Activated CD4-positive, alpha-beta T cell treated with anti-CD3 and anti-CD28 coated beads, Interleukin-2, amount 50 U/mL, for 24 hours (primary cell): ENCODE measurements at places on chromosomes 7 and 10.

DNA sequence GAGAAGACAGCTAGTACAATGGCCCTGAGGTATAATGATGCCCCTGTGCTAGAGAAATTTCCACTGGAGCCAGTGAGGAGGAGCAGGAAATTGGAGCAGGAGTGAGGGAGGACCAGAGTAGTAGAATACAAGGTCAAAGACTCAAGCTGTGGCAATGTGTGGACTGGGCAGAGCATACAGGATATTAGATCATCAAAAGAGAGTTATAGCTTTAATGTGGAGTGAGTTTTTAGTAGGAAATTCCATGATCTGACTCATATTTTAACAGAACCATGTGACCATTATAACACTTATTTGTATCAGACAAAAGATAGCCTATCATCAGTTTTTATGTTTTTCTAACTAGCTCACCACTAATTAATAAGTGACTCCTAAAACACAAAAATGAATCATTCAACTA, 154.1 kb downstream of the DGKB start:
- no peak for DNase-seq

- no peak for DNase-seq
Observed at GRCh38 chr10:131065673-131066305, 245.7 kb downstream of the TCERG1L start.

DNA sequence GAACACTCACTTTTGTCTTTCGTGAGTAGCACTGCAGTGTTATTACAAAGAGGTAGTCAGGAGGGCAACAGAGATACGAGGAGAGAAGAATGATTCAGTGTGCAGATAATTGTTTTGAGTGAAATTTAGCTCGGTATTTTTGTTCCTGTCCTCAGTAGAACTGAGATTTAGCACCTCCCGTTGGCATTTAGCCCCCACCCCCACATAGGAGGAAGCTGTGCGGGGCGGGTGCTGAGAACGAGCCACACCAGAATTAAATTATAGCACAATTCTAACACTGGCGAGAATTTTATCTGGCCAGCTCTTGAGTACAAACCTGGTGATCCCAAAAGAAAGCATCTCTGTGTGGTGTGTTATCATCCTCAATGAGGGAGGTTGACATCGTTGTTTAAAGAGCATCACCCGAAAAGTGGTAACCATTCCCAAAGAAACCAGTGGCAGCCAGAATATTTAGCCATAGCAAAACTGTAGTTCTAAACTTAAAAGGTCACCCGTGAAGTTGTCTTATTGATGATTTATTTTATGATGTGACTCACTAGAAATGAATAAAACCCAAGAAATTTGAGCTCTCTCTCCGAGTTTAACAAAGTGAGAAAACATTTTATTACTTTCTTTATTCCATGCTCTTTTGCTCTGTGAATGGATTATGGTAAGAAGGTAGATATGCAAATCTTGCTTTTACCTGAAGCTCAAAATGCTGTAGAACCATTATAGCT, 612.2 kb downstream of the SUGCT start:
- no peak for DNase-seq

DNA sequence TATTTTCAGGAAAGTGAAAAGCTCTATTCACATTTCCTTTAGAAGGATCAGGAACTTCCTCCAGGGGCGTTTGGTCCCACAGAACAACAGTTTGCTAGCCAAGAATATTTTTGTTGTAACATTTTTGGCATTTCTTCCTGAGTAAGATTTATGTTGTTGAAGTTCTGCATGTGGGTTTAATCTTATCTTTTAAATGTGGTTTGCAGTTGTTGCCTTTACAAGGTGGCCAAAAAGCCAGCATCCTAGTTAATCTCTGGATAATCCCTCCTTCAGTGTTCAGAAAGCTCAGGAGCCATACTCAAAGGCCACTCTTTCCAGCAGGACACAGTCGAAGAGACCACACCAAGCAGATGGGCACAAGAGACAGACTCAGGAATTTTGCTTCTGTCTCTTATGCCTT, 30.0 kb downstream of the SLC26A4 start:
- DNase-seq: no peak

- no peak for DNase-seq
Observed at GRCh38 chr7:99092064-99092720, 51.7 kb downstream of the SMURF1 start.

GRCh38 chr7:57400531-57401155, 49.3 kb upstream of the ZNF716 start:
- DNase-seq: no peak

DNA sequence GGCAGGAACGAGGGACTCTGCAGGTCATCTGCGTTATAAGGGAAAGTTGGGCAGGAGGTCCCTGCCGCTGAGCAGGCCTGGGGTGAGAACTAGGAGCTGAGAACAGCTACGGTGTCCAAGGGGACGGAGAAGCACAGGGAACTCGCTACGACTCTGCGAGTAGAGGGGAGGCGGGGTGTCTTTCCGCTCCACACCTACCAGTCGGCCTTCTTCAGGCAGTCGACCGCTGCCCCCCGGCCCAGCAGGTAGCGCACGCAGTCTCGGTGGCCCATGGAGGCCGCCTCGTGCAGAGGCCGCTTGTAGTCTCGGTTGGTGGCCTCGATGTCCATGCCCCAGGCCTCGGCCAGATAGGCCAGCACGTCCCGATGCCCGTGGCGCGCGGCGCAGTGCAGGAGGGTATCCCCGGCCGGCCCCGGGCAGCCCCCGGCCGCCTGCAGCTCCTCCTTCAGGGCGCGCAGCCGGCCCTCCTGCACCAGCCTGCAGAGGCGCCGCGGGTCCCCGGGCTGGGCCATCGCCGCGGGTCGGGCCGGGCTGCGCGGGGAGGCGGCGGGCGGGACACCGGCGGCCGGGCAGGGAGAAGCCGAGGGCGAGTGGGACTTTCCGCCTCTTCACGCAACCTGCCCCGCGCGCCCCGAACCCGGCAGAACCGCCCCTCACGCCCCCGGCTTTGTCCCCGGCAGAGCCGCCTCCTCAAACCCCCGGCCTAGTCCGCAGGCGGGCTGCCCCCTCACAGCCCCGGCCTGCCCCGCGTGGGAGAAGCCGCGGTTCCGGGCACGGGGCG, 660 bp downstream of the ANKRD16 start:
- DNase-seq: no peak

DNA sequence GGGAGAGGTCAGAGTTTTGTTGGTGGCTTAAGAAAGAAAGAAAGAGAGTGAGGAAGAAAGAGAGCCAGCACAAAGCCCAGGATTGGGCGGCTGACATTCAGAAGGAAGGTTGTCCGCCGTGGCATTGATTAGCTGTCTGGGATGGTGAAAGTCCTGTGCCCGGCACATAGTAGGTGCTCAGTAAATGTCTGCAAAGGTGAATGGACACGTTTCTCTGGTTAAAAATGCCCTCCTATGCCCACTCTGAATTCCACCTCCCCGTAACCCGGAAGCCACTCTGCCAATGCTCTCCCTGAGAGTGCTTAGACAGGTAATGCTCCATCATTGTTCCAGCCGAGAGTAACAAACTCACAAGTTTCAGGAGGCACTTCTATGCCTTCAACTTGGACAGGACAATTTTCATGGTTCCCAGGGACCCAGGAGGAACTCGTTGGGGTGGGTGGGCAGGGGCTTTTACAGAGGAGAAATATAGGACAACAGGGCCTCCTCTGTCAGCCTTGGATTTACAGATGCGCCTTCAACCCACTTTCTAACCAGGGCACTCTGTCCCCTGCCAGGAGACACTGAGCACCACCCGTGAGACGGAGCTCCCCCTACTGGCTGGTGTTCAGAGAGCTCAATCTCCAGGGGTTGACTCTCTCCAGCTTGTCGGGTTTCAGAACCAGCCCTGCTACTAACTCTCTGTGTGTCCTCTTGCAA, 411.5 kb upstream of the ZMIZ1 start:
- DNase-seq: peak; percentile 63

DNA sequence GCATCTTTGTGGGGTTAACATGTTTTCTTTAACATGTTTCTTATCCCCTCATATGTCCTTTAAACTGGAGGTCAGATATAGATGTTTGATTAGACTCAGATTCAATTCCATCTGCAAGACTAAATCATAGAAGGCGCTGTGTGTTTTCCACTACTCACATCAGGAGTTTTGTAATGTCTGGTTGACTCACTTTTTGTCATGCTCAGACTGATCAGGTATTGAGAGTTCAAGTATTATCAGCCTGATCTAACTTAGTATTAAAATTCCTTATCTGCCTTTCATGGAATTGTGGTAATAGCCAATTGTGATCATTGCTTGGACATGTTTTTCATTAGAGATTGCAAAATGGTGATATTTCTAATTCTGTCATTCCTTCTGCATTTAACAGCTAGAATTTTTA, 30.2 kb downstream of the ENTPD7 start:
- DNase-seq: no peak

- no peak for DNase-seq
Observed at GRCh38 chr7:93279541-93279940, 47.4 kb downstream of the VPS50 start.

- no peak for DNase-seq
Observed at GRCh38 chr7:93430917-93431588, 143.5 kb downstream of the CALCR start.

- DNase-seq: no peak
Observed at GRCh38 chr10:29535778-29536453, 98.9 kb downstream of the SVIL start.

DNA sequence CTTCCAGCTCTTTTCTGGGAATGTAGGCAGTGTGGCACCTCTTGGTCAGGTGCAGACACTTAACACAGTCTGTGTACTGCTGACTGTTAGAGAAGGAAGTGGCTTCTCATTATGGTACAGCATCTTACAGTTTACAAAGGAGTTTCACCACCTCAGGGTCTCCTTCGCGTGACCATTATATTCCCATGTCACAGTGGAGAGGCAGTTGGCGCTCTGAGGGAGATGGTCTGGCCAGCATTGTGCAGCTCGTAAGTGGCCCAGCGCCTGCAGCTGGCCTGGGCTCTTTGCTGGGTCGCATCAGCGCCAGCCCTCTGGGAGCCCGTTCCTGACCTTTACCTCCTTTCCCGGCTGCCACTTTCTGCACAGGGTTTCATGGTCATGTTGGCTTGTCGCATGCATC, 15.4 kb downstream of the TSPAN15 start:
- DNase-seq: no peak

- DNase-seq: no peak
Observed at GRCh38 chr10:80497187-80498077, 40.3 kb upstream of the SH2D4B start.

DNA sequence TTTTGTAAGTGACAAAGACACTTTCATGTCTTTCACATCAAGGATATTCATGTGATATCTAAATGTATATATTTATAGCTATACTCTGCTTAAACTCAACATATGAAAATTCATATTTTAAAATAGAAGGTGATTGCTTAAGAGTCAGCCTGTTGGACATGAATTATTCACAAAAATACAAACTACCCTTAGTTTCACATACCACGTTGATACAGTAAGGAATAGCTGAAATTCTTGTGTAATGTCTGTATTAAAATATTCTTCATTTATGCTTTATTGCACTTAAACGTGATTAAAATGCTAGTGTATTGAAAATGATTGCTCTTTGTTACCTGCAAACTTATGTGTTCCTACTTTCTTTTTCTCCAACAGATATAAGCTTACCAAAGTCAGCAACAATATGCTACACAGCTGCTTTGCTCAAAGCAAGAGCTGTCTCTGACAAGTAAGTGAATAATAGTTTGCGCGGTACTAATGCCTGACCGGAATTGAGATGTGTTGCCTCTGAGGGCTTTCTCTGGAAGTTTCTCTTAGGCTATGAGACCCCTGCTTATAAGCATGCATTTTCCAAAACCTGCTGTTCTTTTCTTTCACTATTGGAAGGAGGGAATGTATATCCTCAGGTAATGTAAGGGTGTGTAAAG, 133.8 kb downstream of the WNT2 start:
- DNase-seq: no peak
